Cortex of kidney (tissue), 1 donor: ENCODE measurements at places on chromosomes 2 and 18.

DNA sequence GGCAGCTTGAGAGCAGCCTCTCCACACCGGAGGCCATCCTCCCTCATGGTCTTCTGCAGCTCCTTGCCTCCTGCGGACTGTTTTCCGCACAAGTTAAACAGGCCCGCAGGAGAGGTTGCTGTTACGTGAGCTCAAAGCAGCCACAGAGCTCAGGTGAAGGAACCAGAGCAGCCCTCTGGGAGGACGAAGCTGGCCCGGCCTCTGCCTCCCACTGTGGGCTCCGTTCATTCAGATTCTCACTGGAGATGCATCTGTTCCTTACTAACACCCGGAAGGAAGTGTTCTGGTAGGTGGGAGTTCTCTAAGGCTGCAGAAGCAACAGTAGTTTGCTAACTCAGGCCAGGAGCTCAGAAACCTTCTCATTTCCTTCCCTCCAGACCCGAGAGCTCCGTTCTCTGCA lies 10.9 kb downstream of the DIPK1C start:
- DNase-seq, result no peak

GRCh38 chr2:23419171-23420090 lies 34.5 kb downstream of the KLHL29 start:
- DNase-seq, result no peak

DNA sequence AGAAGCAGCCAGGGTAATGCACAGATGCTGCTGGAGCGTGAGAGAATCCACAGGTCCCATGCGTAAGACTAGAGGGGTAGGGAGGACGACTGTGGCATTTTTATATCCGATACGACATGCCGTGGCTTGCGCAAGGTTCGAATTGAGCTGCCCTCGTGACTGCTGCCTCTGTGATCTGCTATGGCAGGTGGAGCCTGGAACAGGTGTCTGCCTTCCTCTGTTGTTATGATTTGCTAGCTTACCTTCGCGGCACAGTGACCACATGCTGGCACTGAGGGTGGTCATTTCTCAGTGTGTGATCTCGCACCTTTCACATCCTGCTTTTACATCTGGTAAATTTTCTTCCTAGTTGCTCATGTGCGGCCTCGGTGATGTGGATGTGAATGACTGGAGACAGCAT lies 240.2 kb downstream of the ALPK2 start:
- DNase-seq, result no peak

DNA sequence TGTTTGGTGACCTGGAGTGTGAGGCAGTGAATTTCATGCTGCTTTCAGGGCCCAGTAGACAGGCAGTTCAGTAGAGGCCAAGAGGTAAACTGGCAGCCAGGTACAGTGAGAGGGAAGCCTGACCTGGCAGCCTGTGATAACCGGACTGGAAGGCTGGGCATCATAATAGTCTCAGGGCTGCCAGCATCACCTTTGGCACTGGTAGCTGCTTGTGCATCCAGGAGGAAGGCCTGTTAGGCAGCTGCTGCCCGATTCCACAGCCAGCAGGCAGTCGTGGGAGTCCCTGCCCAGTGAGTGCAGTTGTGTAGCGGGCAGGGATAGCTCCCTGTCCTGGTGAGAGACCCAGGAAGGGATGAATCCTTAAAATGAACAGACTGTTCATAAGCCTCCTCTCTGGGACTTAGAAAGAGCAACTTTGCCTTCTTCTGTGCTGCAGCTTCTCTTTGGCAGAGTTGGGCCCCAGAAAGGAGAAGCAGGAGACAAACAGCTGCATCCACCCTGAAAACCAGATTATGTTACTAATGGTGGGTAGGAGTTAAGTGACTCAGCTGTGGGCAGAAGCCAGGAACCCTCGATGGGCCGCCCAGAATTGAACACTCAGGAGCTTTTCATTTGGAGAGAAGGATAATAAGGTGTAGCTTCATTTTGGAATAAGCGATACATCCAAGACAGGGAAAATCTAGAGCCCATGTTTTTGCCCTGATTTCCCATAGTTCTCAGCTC lies 8.1 kb upstream of the GPBAR1 start:
- DNase-seq, result no peak

- no peak for DNase-seq
Observed at GRCh38 chr2:36408198-36408703, 52.7 kb downstream of the CRIM1 start.

GRCh38 chr2:203645831-203646230 lies 60.6 kb upstream of the CD28 start:
- DNase-seq, result no peak

DNA sequence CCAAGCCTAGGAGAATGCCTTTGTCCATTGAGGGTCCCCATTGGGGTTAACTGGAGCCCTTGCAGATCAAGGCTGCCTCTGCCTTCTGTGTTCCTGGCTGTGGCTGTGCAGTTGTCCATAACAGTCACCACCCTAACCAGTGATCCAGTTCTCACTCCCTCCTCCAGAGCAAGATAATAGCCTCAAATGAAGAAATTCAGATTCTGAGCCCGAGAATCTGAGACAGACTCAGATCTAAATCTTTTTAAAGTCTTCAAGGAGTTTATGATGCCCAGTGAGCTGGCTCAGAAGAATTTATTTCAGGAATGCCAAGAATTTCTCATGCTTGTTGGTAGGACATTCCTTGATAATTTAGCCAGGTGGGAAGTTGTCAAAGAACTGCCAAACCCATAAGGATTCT lies 44.3 kb upstream of the RAB6C start:
- DNase-seq, result no peak

DNA sequence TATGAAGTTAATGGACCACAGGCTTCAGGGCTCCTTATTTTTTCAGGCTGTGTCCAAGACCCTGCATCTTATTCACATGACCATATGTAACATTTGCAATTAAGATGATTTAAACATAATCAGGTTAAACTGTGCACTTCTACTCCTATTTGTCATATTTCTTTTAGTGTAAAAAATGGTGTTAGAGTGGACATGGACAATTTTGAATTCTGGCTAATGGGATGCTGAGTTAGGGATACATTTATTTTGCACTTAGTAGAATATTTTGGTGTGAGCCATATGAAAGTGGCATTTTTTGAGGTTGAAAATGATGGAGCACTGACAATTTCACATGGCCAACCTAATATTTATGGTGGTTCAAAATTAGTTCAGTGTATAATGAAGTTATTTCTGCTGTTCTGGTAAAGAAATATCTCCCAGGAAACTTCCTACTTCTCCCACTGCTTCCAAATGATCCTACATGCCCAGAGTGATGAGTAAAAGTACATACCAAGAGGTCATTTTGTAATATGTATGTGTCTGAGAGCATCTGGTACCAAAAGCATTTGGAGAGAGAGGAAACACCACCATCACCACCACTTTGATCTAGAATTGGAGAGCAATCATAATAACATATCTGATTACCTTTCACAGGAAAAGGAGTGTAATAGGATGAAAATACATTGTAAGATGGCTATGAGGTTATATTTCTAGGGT lies 36.0 kb downstream of the GULP1 start:
- no peak for DNase-seq

DNA sequence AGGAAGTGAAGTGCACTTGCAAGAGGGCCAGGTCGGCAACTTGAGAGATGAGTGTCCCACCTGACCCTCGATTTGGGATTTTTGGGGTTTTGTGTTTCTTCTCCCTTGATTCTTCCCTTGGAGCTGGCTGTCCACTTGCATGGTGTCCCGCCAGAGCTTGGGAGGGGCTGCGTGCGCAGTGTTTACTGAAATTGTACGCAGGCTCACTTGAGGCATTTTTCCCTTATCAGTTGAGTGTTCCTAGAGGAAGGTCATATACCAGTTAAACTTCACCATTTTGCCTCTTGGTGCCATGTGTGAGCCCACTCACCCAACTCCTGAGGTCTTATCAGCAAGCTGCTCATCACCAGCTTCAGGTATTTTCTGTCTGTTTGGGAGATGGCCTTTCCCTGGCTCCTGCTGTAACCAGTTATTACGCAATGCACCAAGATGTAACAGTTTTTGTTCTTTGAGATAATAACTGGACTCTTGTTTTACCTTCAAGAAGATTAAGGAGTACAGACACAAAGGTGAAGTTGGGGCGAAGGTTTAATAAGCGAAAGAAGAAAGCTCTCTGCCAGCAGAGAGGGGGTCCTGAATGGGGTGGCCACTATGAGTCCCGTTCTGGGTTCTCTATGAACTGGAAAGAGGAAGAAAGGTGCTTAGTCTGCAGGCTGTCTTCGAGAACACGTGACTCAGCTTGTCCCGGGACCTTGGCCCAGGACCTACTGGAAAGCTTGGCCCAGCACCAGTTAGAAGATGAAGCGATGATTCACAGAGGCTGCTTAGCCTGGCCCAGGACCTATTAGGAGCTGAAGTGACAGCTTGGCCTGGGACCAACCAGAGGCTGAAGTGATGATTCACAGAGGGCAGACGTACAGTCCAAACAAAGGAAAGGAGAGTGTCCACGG lies 21.5 kb upstream of the TXNL4A start:
- no peak for DNase-seq

DNA sequence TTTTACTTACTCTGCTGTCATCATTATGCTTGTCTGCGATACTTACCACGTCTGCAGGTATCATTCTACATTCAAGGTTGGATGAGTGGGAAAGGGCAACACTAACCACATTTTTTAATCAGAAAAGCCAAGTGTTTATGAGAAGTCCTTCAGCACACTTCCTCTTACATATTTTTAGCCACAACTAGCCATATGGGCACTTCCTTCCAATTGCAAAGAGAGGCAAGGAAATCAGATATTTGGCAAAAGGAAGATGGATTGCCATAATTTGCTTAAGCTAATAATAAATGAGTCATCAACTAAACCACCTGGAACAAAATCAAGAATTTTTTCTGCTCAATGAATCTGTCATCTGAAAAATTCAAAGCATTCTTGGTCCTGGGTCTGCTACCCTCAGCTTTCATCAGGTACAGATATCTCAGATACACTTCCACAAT lies 16.7 kb upstream of the MRO start:
- DNase-seq, result no peak

- no peak for DNase-seq
Observed at GRCh38 chr2:23624915-23625314, 239.9 kb downstream of the KLHL29 start.

DNA sequence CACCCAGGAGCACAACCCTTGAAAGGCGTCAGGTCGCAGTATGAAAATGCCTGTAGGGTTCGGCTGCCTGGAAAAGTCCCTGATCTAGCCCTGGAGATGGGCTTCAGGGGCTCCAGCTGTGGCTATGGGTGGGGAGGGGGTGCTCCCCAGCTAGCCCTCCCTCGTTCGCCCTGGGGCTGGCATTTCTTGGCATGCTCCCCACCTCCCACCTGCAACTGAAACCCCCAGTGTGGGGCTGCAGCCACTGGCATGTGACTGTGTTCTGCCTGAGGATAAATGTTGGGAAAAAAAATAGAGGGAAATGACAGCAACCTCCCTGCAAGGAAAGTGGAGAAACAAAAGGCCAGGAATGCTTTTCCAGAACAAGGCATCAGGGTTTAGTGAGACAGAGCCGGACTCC lies 109.2 kb downstream of the COPS8 start:
- DNase-seq, result no peak

- DNase-seq, result no peak
Observed at GRCh38 chr2:54589340-54590215, 133.5 kb downstream of the SPTBN1 start.

DNA sequence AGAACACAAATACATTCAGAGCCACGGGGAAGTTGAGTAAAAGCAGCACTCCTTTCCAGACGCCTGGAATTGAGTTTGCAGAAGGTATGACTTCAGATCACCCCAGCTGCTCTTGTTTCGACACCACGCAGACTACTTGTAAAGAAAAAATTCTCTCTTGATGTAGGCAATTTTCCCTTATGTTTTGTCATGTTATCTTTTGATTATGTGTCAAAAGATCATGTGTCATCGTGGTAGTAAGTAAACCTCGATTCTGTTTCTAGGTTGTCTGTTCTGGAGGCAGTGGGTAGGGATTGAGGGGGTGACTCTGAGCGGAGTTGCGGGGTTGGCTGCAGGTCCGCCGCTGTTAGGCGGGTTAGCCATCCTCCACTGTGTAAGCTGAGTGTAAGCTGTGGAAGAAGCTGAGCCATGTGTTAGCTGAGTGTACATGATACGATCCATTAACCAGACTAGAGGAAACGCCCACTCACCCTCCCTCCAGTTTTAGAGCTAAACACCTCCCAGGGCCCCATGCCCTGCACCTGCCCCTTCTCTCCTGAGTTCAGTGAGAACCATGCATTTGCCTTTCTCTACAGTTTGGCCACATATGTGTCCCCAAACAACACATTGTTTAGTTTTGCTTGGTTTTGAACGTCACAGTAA lies 181.8 kb downstream of the SNTG2 start:
- no peak for DNase-seq

GRCh38 chr2:132953771-132954170 lies 283.8 kb upstream of the LYPD1 start:
- DNase-seq, result no peak

GRCh38 chr2:85584857-85585780 lies 888 bp downstream of the VAMP5 start:
- DNase-seq, result no peak

DNA sequence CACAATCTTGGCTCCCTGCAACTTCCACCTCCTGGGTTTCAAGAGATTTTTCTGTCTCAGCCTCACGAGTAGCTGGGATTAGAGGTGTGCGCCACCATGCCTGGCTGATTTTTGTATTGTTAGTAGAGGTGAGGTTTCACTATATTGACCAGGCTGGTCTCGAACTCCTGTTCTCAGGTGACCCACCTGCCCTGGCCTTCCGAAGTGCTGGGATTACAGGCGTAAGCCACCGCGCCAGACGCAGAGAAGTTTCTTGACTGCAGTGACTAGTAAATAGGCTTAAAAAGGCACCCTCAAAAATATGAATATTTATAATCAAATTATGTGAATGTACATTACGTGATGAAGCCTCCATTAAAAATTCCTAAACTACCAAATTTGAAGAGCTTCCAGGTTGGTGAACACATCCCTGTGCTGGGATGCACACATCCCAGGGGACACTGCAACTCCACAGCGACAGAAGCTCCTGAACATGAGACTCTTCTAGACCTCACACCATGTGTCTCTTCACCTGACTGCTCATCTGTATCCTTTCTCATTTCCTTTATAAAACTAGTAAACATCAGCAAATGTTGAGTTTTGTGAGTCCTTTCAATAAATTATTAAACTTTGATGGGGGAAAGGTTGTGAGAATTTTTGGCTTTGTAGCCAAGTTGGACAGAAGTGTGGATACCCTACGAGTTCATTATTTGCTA lies 203.3 kb upstream of the SPOPL start:
- no peak for DNase-seq

GRCh38 chr2:186307871-186308270 lies 178.2 kb upstream of the ZC3H15 start:
- DNase-seq, result no peak

DNA sequence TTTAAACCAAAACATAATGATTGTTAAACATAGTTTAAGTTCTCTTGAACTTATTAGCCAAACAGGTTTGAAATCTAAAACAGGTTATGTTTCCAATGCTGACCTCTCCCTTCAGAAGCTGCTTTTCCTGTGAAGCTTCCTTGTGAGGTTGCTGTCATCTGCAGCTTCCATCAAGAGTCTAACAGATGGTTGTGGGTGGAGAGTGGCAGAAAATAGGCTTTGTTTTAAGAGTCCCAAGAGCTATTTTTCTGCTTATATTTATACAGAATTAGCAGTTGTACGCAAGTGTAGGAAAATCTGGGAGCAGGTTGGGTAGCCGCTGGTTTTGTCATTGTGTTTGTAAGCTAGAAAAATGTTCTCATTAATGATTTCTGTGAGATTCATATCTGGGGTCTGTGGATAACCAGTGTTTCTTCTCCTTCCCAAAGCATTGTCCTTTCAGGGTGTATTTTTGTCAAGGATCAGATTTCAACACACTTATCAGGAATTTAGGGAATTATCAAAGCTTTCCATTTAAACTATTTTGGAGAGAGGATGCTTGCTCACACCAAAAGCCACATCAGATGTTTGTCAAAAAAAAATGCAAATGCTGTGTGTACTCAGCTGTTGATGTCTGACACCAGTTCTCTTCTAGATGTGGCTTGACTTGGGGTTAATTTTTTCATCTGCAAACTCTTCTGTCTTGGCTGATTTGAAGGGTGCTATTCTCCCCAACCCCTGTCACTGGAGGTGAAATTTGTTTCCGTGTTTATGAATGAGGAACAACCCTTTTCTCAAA lies 78.1 kb upstream of the KIF5C start:
- DNase-seq, result no peak
